H9 (cell line): ENCODE measurements at places on chromosomes 2 and 18. TPM values are rescaled to one million over a fixed set of nuclear protein-coding genes. Genes with fewer than 3 reads are reported as not detected.
A peak's percentile ranks its signal among the peaks of the same experiment; 100 is the strongest.

DNA sequence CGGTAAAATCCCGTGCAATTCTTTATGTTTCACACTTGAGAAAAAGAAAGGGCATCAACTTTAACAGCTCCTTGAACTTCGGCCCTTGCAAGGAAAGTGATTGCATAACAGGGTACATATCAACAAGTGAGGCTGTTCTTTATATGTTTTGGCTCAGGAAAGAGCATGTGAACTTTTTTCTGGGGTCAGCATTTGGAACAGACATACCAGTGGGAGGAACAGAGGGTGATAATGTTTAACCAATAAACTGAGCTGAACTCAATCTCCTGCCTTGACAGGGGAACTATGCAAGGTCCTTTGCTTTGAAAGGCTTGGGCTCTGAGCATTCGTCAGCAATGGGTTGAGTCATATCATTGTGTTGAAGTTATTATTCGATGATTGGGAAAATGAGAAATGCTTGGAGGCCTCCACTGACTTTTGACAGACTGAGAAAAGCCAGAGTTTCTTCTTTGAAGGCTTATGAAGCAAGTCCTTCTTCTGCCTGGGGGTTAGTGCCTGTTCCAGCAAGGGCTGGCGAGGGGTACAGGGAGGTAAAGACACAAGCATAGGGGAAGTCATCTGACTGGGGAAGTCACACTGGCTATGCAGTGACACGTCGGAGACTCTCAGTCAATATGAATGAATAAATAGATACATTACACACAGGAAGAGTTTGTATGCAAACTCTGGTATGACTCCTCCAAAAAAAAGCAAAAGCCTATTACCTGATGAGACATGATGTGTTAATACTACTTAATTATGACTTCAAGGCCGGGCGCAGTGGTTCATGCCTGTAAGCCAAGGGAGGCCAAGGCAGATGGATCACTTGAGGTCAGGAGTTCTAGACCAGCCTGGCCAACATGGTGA, 57.2 kb downstream of the CYB5A start:
- no peaks in the 10 kb centered on the region for H3K36me3 ChIP-seq
- H3K27me3 ChIP-seq, result no peaks in the 10 kb centered on the region
- no peaks in the 10 kb centered on the region for H3K4me1 ChIP-seq

- peak; percentile 69 for DNase-seq
- no peak overlapping the region for H3K4me3 ChIP-seq
- H3K36me3 ChIP-seq, result no peaks in the 10 kb centered on the region
- H3K27ac ChIP-seq, result no peak overlapping the region
- H3K4me1 ChIP-seq, result no peaks in the 10 kb centered on the region
- no peaks in the 10 kb centered on the region for H3K27me3 ChIP-seq
Observed at GRCh38 chr2:72993147-72993932, 76.0 kb downstream of the EMX1 start.

GRCh38 chr2:7983451-7983850, 698.4 kb upstream of the ID2 start:
- H3K27ac ChIP-seq, result no peak overlapping the region
- DNase-seq, result no peak
- H3K36me3 ChIP-seq, result peaks cover 4% of the 10 kb centered on the region; the same call in 1 of the 2 replicates
- no peak overlapping the region for H3K4me3 ChIP-seq

DNA sequence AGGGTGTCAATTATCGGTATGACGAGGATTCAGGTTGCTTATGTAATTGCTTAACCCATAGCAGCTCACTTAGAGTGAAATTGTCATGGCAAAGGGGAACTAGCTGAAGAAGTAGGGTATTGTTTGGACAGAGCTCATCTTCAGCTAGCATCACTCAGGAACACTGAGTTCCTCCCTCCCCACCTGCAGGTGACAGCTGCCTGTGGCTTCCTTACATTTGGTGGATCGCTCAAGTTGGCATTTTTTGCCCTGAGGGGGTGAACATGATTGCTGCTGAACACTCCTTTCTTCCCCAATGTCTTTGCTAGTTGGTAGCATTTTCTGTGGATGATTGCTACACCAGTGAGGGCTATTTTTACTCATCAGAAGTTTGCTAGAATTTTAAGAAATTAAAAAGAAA, 86.7 kb upstream of the THUMPD2 start:
- H3K36me3 ChIP-seq, result peaks cover 25% of the 10 kb centered on the region
- no peaks in the 10 kb centered on the region for H3K4me1 ChIP-seq
- DNase-seq, result no peak
- H3K27ac ChIP-seq, result no peak overlapping the region
- no peaks in the 10 kb centered on the region for H3K27me3 ChIP-seq

GRCh38 chr2:36477746-36478145, 120.2 kb downstream of the FEZ2 start:
- no peaks in the 10 kb centered on the region for H3K27me3 ChIP-seq
- no peak overlapping the region for H3K4me3 ChIP-seq
- H3K36me3 ChIP-seq, result peaks cover 83% of the 10 kb centered on the region
- no peak overlapping the region for H3K27ac ChIP-seq

DNA sequence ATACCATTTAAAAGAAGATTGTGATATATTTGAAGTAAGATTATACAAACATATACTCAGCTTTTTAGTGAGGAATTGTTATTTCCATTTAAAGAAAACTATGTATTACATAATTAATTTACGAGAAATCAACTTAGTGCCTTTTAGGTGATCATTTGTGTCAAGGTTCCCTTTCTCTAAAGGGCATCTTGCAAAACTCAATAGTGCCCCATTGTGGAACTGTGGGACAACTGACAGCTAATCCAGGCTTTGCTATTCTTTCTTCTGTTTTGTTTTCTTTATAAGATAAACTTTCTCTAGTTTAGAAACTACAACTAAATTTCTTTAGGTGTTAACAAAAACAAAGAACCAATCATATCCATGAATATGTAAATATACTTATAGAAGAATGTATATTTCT, 24.3 kb upstream of the VIT start:
- H3K36me3 ChIP-seq, result no peaks in the 10 kb centered on the region
- H3K27ac ChIP-seq, result no peak overlapping the region
- H3K27me3 ChIP-seq, result no peaks in the 10 kb centered on the region
- no peak overlapping the region for H3K4me3 ChIP-seq
- H3K4me1 ChIP-seq, result peaks cover 3% of the 10 kb centered on the region; the same call in 1 of the 2 replicates

- H3K36me3 ChIP-seq, result peaks cover 13% of the 10 kb centered on the region
- no peaks in the 10 kb centered on the region for H3K27me3 ChIP-seq
- peak overlapping the region; percentile 94 for H3K27ac ChIP-seq
- DNase-seq, result peak; percentile 53
- H3K4me3 ChIP-seq, result no peak overlapping the region
- H3K4me1 ChIP-seq, result peaks cover 20% of the 10 kb centered on the region
Observed at GRCh38 chr18:54528942-54529376, 62.1 kb upstream of the DYNAP start.

SERPINB3 gene
- total RNA-seq, result 1.7 TPM in 2 replicates

GRCh38 chr18:60471652-60472051, 99.1 kb upstream of the MC4R start:
- H3K4me1 ChIP-seq, result no peaks in the 10 kb centered on the region
- no peak overlapping the region for H3K4me3 ChIP-seq
- no peaks in the 10 kb centered on the region for H3K36me3 ChIP-seq
- H3K27me3 ChIP-seq, result no peaks in the 10 kb centered on the region
- DNase-seq, result no peak
